Activated T-cell treated with anti-CD3 and anti-CD28 coated beads for 4 hours (primary cell): ENCODE measurements at places on chromosomes 5 and 9.

DNA sequence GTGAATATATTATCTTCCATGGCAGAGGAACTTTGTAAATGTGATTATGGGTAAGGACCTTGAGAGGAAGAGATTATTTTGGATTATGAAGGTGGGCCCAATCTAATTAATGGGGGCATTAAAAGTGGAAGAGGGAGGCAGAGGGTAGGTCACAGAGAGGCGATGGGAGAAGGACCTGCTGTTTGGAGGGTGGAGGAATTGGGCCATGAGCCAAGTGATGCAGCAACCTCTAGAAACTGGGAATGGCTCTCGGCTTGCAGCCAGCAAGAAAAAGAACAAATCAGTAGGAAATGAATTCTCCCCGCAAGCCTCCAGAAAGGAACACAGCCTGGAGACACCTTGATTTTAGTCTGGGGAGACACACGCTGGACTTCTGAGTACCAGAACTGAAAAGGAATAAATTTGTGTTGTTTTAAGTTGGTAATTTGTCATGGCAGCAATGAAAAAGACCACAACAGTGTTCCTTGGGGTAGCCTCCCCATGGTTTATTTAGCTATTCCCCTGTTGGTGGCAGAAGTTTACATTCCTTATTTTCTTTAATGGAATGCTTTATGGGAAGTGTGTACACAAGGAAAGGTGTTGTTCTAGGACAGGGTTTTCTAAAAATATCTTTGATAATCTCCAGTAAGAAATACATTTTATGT lies 103.6 kb downstream of the HSPA4 start:
- DNase-seq, result no peak

- DNase-seq, result no peak
Measured at GRCh38 chr9:99474186-99474585, 252.1 kb downstream of the SEC61B start.

- DNase-seq, result peak; percentile 79
Measured at GRCh38 chr9:114082017-114082762, 4.1 kb upstream of the AMBP start.

- DNase-seq, result no peak
Measured at GRCh38 chr5:140024928-140025327, 18.2 kb downstream of the NRG2 start.

GRCh38 chr9:93983875-93984274 lies 28.7 kb upstream of the BARX1 start:
- no peak for DNase-seq

GRCh38 chr5:14417276-14417730 lies 164.3 kb upstream of the OTULINL start:
- DNase-seq, result no peak

- no peak for DNase-seq
Measured at GRCh38 chr9:69495296-69495695, 170.3 kb downstream of the ENTREP1 start.

GRCh38 chr5:32207355-32207634 lies 33.2 kb upstream of the GOLPH3 start:
- DNase-seq, result no peak

DNA sequence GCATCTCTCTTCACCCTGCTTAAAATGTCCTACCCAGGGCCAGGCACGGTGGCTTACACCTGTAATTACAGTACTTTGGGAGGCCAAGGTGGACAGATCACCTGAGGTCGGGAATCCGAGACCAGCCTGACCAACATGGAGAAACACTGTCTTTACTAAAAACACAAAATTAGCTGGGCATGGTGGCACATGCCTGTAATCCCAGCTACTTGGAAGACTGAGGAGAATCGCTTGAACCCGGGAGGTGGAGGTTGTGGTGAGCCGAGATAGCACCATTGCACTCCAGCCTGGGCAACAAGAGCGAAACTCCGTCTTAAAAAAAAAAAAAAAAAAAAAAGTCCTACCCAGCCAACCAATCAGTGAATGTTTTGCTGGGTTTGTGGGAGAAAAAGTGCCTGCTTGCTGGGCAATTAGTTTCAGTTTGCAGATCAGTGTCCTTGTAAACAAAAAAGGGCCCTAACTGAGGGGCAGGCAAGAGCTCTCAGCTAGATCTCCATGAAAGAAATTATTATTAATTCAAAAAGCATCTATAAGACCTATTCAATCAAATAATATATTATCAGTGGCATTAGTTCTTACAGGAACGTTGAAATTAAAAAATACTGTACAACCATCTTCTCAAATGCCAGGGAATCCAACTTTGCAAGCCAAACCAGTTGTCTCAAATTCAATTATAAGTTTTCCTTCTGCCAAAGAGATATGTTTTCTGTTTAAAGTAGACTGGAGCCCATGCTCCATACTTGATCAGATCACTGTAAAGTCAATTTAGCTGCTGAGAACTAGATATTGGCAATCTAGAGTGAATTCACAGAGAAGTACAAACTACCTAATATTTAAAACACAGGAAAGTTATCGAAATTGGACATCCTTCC lies 3.9 kb downstream of the MEGF9 start:
- no peak for DNase-seq

GRCh38 chr9:116030517-116030916 lies 123.1 kb upstream of the PAPPA start:
- DNase-seq, result no peak

DNA sequence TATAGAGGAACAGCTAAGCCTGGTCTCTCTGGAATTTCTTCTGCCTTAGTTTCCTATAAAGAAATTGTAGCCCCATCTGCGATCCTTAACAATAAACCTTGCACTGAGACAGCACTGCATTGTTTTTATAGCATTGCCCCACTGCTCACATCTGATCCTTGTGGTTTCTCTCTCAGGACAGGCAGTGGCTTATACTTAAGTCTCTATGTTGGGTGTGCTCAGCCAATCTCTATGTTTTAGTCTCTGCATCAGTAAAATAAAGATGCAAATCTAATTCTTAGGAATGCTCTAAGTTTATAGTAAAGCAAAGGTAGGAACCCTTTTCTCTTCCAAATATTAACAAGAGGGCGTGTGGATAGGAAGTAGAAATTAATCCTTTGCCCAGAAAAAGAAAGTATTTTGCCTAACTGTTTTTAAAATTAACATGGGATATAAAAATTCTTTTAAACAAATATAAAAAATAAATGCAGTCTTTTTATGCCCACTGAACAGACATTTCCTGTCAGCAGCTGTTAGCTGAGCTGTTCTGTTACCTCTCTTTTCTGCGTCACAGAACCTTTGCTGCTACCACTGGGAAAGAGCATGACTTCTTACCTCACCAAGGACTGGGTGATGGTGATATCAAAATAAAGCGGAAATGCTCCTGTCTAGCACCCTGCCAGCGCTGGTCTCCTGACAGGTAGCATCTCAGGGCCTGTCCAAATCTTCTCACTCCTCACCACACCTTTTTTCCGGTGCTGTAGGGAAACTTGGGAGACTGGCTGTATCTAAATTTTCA lies 29.5 kb downstream of the MRPS27 start:
- no peak for DNase-seq

DNA sequence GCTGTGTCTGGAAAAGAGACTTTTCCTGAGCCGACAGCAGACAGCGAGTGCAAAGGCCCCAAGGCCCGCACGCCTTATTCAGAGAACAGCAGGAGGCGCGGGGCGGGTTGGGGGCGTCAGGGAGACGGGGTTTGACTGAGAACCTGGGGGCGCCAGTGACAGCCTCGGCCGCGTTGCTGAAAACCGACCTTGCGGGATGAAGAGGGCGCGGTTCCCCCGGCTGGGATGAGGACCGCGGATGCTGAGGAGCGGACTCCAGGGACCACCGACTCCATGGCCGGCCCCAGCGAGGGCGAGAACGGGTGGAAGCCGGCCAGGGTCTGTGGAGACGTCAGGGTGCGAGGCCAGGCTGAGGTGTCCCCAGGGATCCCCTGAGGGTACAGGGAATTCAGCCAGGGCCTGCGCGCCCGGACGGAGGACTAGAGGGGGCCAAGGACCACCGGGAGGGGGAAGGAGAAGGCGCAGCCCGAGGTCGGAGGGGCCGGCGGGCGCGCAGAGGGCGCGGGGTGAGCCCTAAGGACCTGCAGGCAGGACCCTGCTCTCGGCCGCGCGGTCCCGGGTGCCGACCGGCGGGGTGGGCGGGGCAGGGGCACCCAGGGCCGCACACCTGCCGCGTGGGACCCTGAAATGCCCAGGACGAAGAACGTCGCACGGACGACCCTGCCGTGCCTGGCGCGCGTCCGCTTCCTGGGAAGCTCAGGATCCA lies 837 bp upstream of the AHRR start:
- no peak for DNase-seq

DNA sequence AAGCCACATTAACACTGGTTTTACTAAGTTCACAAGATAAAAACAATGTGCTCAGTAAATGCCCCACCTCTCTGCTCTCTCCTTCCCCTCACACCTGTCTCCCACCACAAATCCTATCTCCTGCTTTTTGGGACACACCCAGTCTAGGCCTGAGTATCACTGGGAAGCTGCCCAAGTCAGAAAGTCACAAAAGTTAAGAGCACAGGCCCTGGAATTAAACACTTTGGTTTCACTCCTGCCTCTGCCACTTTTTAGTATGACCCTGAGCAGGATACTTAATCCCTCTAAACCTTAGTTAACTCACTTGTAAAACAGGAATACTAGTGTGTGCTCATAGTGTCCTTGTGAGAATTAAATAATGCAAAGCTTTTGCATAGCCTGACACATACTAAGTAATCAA lies 11.3 kb downstream of the C5 start:
- no peak for DNase-seq

DNA sequence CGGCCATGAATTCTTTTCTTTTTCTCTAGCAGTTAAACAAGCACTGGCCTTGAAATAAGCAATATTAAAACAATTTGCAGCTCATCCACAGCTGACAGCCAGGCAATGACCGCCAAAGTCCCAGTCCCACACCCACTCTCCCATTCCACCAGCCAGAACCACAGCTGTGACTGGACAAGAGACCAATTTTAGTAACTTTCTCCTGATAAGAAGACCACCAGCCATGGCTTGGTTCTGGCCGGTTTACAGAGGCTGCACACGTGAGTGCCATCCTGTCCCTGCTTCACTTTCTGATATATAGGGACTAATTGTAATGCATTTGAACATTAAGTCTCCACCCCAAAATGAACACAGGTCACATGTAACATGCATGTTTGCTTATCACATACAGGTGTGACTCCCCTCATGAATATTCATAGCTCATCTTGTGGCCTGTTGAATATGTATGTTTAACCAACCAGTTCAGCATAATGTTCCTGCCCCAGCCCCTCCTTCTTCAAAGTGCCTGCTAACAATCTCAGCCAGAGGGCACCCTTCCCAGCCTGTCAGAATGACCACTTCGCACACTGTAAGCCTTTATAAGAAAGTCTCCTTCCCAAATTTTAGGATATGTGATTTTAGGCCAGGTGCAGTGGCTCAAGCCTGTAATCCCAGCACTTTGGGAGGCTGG lies 23.9 kb upstream of the FANCC start:
- DNase-seq, result no peak
